ENCODE measurements at places on chromosomes 5 and 9.

DNA sequence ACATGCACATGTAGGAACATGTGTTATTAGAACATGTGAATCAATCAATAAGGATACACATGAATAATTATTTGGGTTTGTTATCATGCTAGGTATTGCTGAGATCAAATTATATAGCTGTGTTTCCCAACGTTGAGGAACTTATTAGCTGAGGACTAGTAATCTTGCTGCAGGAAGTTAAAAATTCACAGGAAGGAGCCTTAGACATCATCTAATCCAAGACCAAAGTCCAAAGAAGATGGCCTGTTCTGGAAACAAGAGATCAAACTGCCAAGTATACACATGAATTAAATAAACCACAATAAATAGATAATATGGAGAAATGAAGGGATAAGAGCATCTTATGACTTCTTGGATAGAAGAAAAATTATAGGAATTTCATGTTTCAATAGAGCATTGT, 19.9 kb downstream of the POU5F2 start:
- DNase-seq, result no peak

GRCh38 chr5:97096191-97096590, 46.2 kb downstream of the LIX1 start:
- DNase-seq, result no peak

DNA sequence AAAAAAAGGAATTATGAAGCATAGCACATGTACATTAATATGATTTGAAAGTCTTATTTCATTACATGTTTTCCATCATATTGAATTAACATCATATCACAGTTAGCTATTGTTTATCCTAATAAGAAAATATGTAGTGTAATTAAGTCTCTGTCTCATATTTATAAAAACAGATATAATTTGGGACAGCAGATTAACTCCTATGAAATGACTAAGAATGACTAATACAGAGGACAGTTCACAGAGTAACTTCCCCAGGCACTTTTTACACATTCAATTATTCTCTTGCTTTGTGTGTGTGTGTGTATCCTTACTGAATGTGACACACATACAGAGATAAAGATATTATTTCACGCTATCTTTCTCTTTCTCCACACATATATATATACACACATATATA, 2400.9 kb upstream of the C9orf72 start:
- DNase-seq, result no peak

GRCh38 chr5:10932426-10932825, 171.4 kb upstream of the DAP start:
- no peak for DNase-seq

- DNase-seq, result no peak
These were observed 218.1 kb downstream of the RFK start for GRCh38 chr9:76176171-76176570.

All from inflammatory macrophage treated with lipopolysaccharide for 4 hours (primary cell).